ENCODE measurements at places on chromosomes 3 and 15. TPM values are rescaled to one million over a fixed set of nuclear protein-coding genes. Genes with fewer than 3 reads are reported as not detected.

SPINK8 gene
- total RNA-seq = not detected

DNA sequence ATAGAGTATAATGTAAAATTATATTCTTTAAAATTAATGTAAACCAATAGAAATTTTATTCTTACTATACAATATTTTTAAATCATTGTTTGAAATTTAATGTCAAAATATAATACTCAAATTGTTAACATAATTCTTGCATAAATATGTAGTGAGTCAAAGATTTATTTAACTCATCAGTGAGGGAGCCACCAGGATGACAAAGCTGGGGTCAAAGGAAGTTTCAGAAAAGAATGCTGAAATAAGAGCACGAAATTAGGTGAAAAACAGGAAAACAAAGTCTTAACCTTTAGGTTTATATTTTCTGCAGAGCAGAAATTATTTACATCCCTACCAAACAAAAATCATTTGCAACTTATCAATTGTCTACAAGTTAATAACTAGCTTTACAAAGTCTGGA lies 74.1 kb downstream of the DIPK2A start:
- no peak for DNase-seq

ACAN gene
- total RNA-seq = not detected

DNA sequence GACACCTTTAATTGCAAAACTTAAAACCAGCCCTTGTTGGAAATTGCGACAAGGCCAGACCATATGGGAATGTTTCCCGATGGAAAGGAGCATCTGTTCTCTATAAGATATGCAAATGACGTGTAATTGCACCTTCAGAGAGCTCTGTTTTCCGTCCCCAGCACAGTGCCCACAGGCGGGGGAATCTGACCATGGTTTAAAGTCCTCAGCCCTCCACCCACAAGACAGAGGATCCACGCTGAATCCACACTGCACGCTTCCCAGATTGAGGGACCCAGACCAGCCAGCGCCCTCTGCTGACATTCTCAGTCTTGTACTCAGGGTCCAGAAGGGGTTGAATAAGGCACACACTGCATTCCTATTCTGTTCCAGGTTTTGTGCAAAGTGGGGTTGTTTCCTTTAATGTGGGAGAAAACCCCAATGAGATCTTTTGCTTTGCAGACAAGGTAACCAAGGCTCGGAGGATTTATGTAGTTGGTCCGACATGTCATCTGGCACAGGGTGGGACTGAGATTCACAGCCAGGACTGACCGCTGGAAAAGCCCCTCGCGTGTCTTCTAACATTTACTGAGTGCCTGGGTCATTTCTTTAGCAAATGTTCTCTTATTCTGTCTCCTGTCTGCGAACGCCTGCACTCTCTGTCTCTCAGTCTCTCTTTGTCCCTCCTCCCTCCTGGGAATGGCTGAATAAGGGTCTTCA lies 36.8 kb upstream of the KLHL25 start:
- peak; percentile 39 for DNase-seq

SUSD5 gene
- 13.5 TPM for total RNA-seq

- DNase-seq = no peak
Observed at GRCh38 chr15:85607141-85607806, 187.5 kb downstream of the KLHL25 start.

- no peak for DNase-seq
Observed at GRCh38 chr15:51262463-51262862, 75.9 kb downstream of the CYP19A1 start.

DNA sequence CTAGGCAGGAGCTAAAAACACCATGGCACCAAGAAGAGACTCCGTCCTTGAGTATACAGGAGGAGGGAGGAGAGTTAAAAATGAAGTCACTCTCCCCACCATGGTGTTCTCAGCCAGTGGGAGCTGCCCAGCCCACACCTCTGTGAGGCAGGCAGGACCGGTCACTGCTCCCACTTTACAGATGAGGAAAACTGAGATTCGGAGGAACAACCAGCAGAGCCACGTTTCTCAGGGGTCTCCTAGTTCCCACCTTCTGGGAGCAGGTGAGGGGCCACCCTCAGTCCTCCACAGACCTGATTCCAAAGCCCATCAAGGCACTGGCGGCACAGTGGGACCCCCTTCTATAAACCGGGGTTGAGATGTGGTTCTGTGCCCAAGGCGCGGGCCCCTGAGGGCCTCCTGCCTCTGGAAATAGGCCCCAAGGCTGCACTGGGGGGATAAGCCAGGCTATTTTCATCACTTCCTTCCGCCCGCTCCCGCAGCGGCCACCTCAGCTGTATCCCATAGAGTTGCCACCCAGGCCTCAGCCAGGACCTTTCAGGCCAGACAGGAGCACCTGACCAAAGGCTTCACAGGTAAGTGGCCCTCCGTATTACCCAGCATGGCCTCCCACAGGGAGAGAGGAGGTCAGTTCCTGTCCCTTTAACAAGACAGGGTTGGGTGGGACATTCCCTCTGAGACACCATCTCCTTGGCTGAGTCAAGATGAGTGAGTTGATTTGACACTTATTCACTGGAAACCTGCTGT lies at the start of gene GP9:
TSS of gene GP9 (plus strand) at position 504 of the 747 bp plus-strand sequence. CDS start 961 bp downstream, outside the sequence.
- DNase-seq = no peak

Data from omental fat pad (tissue), 4 donors.